Hematopoietic multipotent progenitor cell treated with erythropoietin and hydrocortisone succinate and interleukin-3 and kit ligand, for 4 days (in vitro differentiated cells): ENCODE measurements at places on chromosomes 7 and 10.
A peak's percentile ranks its signal among the peaks of the same experiment; 100 is the strongest.

DNA sequence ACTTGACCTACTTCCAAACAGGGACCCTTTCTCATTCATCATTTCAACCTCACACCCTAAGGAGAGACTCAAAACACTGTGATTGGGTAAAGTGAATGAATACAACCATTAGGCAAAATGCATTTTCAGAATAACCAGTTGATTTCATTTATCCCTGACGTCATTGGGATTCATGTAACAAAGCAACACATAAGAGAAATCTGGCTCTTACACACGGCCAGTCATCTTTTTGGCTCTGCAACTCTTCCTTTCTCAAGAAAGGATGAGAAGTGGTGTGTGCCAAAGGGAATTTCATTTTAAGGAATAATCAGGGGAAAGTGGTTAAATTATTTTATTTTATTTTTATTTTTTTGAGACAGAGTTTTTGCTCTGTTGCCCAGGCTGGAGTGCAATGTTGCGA is 83.1 kb downstream of the CPVL start:
- no peak for DNase-seq

- peak; percentile 20 for DNase-seq
Observed at GRCh38 chr7:4837041-4837802, 24.6 kb downstream of the PAPOLB start.

GRCh38 chr7:3267966-3268690 is 32.9 kb upstream of the SDK1 start:
- DNase-seq = no peak

DNA sequence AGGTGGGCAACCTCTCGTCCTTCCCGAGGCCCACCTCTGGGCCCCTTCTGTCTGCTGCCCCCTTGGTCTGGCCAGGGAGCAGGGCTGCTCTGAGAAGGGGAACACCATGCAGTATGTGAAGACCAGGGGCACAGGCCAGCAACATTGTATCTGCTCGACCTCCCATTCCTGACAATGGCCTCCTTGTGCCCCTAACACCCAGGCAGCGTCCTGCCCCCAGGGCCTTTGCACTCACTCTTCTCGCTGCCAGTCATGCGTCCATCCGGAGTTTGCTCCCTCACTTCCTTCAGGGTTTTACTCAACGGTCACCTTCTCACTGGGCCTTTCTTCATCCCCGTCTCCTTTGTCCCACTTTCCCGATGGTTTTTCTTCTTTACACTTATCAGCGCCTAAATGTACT is 232.9 kb upstream of the GRB10 start:
- no peak for DNase-seq
